Peyer's patch (tissue), 4 donors: ENCODE measurements at places on chromosomes 6 and 20. TPM values are rescaled to one million over a fixed set of nuclear protein-coding genes. Genes with fewer than 3 reads are reported as not detected.

GRCh38 chr6:6560909-6561308 lies 27.6 kb upstream of the LY86 start:
- no peak for DNase-seq

- no peak for DNase-seq
Measured at GRCh38 chr6:43903739-43904290, 133.8 kb downstream of the VEGFA start.

DNA sequence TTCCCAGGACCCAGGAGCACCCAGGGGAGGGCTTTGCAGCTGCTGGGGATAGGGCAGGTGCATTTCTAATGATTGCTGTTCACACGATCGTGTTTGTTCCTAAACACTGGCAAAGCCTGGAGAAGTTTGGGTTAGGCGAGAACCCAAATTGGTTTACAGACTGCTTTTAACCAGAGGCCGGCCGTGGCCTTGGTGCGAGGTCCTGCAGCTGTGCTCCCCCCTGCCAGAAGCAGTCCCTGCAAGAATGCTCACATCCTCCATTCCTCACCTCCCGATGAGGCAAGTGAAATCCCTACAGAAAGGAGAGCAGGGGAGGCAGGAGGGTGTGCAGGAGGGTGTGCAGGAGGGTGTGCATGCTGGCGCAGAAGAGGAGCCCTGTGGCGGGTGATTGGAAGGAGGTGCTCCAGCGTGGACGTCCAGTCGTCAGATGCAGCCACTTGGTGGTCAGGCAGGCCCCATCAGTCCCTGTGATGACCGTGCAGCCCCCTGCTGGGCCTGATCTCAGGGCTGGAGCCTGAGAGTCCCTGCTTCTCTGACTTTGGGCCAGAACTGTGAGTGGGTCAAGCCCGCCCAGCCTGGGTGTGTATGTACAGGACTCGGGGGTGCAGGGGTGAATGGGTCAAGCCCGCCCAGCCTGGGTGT lies 55.7 kb upstream of the FRMD1 start:
- DNase-seq: peak; percentile 33

ZSWIM3 gene
- 6.4 TPM for total RNA-seq

SKIC2 gene
- total RNA-seq: 129 TPM

HLA-DRB1 gene
- 260 TPM for total RNA-seq

DNA sequence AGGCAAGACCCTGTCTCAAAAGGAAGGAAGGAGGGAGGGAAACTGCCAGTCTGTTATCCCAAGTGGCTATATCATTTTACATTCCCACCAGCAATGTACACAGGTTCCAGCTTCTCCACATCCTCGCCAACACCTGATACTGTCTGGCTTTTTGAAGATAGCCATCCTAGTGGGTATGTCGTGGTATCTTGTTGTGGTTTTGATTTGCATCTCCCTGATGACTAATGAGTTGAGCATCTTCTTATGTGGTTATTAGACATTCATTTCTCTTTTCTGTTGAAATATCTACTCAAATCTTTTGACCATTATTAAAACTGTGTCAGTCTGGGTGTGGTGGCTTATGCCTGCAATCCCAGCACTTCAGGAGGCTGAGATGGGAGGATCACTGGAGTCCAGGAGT lies 47.9 kb upstream of the ARID1B start:
- no peak for DNase-seq

SEL1L2 gene
- not detected for total RNA-seq

PLAGL1 gene
- total RNA-seq: 12.1 TPM

GRCh38 chr6:37122861-37123260 lies 47.1 kb upstream of the PIM1 start:
- no peak for DNase-seq

DNA sequence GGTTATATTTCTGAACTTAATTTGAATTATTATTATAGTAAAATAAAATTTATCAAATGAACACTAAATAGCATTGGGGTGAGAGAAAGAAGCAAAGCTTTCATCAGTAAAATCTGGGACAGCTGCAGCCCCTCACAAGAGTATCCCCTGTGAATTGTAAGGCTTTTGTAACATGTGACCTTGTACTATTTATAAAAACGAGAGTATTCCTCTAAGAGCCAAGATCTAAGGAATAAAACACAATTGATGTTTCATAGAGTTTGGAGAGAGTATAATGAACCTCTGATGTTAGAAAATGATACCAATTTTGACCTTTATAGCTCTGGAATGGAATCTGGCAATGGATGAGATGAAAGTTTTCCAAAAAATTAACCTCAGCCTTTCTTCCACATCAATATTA lies 617.2 kb upstream of the ID4 start:
- DNase-seq: no peak

OPN5 gene
- total RNA-seq: not detected

- DNase-seq: peak; percentile 68
Measured at GRCh38 chr20:4014031-4014474, 1.3 kb downstream of the RNF24 start.

IRAK1BP1 gene
- 2.5 TPM for total RNA-seq

DNA sequence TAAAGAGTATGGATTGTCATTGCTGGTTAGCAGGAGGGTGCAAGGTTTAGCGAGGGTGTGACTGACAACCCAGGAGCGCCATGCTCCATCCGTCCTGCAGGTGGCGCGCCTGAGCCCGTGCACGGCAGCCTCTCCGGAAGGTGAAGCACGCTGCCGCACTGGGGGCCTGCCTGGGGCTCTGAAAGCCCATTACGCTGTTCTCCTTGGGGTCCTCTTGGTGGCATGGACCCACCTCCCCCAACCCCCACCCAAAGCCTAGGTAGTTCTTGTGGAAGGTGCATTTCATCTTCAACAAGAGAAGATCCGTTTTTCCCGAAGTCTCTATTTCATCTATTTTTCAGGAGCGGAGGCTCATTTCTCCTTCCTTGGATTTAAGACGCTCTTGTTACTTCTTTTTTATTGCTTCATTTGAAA lies 197.4 kb upstream of the KCNG1 start:
- DNase-seq: no peak
